GM18507 (cell line): ENCODE measurements at places on chromosomes 16 and 17.

DNA sequence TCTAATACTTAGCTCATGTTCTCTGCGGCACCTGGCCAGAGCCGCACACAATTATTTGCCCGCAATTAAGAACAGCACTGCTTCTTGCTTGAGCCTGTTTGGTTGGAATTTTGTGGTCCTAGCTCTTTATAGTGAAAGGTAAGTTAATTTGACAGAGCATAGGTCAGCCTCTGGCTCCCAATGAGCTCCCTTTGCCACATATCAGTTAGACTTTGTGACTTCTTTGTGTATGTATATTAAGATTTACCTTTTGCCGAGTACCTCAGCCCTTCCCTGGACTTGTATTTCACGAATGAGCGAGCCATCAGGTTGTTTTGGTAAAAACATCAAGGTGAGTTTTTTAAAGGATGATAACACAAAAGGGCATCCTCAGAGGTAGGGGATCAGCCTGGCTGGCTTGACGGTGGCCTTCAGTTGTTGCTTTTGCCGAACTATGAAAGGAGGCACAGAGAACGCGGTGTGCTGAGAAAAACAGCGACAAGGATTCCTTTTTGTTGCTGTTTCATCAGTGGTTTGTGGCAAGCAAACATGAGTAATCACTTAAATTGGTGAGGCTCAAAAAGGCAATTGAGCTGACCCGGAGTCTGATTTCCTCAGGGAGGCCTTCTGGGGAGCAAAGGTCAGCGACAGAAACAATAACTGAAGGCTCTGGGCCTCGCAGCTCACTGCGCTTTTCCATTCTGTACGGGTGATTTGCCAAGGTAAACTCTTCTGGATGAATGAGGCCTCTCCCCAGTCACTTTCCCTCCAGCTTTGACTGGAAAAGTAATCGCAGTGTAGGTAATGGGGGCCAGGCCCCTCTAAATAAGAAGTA lies 163.6 kb downstream of the HS3ST3A1 start:
- DNase-seq = no peak

DNA sequence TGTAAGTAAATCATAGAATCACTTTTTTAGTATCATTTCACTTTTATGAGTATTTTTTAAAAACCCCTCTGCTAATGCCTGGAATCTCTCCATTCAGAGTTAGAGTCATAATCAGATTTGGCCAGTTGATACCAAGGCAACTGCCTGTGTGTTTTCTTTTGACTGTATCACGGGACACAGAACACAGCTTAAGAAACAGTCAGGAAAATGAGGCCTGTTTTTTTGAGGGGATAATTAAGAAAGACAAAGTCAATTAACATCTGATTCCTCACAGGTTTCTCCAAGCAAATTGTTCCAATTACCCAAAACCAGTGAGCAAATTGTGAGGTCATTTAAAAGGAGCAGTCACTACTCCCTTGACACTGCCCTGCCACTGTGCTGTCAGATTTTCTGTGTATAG lies 944.5 kb upstream of the SOX9 start:
- no peak for DNase-seq

DNA sequence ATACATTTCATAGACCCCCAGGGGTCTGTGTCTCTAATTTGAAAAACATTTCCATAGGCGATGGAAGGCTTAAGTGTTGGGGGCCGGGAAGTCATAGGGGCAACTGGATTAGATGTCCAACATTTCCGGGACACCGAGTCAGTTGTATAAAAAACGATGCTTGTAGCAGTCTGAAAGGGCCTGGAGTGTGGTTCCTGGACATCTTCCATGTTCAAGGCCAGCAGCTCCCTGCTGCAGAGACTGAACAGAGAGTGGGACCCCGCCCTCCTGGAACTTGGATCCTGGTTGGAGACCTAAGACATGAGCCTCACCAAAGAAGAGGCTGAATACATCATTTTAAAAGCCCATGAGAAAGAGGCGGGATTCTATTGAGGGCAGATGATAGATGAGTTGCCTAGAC lies 82.0 kb upstream of the ZNF423 start:
- DNase-seq = no peak

DNA sequence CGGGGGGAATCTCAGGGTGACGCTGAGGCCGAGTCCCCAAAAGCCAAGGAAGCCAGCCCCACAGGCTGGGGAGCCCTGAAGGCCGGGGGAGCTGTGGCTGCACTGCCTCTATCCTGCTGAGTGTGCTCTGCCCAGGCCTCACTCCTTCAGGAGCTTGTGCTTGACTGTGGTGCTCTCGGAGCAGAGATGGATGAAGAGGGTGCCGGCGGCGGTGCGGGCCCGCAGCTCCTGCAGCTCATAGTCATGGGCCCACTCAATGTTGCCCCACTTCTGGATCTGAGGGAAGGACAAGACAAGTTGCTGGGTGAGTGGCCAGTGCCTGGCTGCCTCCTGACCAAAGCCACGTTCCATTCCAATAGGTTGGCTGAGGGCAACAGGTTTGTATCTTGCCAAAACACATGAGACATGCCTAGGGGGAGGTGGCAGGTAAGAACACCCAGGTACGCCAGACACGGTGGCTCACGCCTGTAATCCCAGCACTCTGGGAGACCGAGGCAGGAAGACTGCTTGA lies 20.5 kb downstream of the ATPAF2 start:
- DNase-seq = no peak

DNA sequence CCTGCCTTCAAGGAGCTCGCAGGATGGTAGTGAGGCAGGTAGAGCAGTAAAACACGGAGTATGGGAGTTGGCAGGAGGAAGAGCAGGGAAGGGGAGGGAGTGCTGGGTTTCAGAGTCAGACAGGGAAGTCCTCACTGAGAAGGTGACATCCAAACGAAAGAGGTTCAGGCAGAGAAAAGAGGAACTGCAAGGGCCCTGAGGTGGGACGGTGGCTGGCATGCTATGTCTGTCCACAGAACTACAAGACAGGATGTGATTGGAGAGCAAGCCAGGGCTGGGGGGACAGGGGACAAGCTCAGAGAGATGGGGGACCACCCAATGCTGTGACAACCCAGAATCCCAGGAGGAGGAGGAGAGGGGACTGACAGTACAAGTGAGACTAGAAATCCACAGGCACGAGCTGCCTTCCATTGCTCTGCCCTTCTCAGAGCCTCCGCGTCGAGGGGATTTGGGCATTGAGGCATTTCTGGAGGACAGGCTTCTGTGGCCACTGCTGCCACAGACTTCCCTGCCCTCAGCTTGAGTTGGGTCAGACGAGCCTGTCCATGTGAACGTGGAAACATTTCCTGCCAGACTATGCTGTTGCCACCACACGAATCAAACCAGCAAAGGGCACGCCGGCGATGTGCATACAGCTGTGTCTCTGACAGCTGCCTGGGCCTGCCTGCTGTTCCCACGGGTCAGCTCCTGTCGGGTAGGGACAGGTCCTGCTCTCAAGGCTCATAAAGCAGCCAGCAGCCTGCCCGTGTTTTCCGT lies 100.1 kb downstream of the RAB11FIP4 start:
- no peak for DNase-seq

DNA sequence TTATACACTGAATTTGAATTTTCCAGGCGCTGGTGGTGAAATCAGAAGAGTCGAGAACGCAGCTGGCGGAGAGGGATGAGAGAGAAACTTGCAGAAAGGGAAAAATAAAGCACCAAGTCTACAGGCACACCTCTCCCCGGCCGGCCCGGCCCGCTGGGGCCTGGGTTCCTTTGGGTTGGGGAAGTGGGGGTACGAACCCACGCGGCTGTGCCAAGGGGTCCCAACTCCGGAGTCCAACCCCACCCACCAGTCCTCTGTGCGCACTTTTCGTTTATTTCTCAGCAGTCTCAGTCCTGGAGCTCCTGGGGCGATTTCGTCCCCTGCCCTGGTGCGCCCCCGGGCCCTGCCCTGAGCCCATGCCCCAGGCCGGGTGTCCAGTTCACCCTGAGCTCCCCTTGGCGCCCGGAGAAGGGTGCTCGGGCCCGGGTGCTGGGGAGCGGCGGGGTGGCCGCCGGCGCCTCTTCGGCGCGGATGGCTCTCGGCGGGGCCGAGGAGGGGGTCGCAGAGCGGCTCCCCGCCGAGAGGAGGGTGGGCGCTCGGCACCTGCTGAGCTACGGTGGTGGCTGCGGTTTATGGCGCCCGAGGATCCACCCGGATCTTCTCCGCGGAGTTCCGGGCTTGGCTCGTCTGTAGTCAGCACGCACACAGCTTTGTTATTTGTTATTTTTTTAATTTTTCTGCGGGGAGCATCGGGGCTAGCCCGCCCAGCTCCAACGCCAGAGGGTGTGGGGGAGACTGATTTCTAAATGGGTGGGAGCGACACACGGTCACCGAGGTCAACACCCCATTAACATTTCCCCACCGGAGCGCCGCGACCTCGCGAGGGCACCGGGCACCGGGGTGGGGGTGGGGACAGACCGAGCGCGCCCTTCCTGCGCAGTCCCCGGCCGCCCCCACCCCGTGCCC lies 15.7 kb upstream of the CBX8 start:
- no peak for DNase-seq

- DNase-seq = no peak
Observed at GRCh38 chr17:3727041-3727440, 3.3 kb downstream of the HASPIN start.

- DNase-seq = no peak
Observed at GRCh38 chr17:7060165-7060891, 16.4 kb upstream of the SLC16A11 start.

GRCh38 chr17:17641621-17642409 lies 39.4 kb upstream of the RAI1 start:
- DNase-seq = no peak
